ENCODE measurements at places on chromosomes 3 and 15. TPM values are rescaled to one million over a fixed set of nuclear protein-coding genes. Genes with fewer than 3 reads are reported as not detected.

GRCh38 chr3:103410231-103410630 is 975.4 kb downstream of the ZPLD1 start:
- no peak for DNase-seq
- H3K36me3 ChIP-seq = no peaks in the 10 kb centered on the region
- H3K4me3 ChIP-seq = no peak overlapping the region
- H3K4me1 ChIP-seq = no peaks in the 10 kb centered on the region

SEMA3F gene
- 5.1 TPM for total RNA-seq

- H3K27me3 ChIP-seq = no peaks in the 10 kb centered on the region
- DNase-seq = no peak
- no peak overlapping the region for H3K27ac ChIP-seq
- H3K4me1 ChIP-seq = no peaks in the 10 kb centered on the region
- no peak overlapping the region for H3K4me3 ChIP-seq
These were observed 131.7 kb upstream of the ZBED2 start for GRCh38 chr3:111726788-111727305.

- no peak overlapping the region for H3K4me3 ChIP-seq
- no peak for DNase-seq
- no peaks in the 10 kb centered on the region for H3K4me1 ChIP-seq
- no peak overlapping the region for H3K27ac ChIP-seq
- H3K27me3 ChIP-seq = no peaks in the 10 kb centered on the region
These were observed 186.3 kb upstream of the GPR149 start for GRCh38 chr3:154616298-154616697.

DNA sequence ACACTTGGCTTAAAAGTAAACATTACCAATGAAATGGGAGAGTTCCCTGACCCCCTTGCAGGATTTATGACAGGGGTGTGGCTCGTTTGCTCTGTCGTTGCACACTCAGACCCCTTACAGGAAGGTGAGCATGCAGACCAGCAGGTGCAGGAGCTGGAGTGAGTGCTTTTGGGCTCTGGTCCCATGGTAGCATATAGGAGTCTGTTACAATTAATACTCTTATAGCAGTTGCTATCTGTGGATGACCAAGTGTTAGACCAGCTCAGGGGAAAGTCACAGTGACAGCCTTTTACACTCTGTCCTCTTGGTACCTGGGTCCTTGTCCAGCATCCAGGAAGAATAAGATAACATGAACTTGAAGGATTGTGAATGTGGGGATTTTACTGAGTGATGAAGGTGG is 1177.5 kb downstream of the NSUN3 start:
- H3K27me3 ChIP-seq = no peaks in the 10 kb centered on the region
- no peaks in the 10 kb centered on the region for H3K4me1 ChIP-seq
- no peak overlapping the region for H3K27ac ChIP-seq
- H3K4me3 ChIP-seq = no peak overlapping the region
- DNase-seq = no peak

- no peaks in the 10 kb centered on the region for H3K27me3 ChIP-seq
- no peaks in the 10 kb centered on the region for H3K36me3 ChIP-seq
- H3K4me3 ChIP-seq = no peak overlapping the region
- no peak for DNase-seq
These were observed 7.1 kb downstream of the CCR4 start for GRCh38 chr3:32958509-32958908.

EOMES gene
- 0.32 TPM for total RNA-seq

- H3K4me3 ChIP-seq = no peak overlapping the region
- no peaks in the 10 kb centered on the region for H3K36me3 ChIP-seq
- H3K27ac ChIP-seq = no peak overlapping the region
- no peak for DNase-seq
- no peaks in the 10 kb centered on the region for H3K4me1 ChIP-seq
These were observed 246.9 kb upstream of the AGTR1 start for GRCh38 chr3:148450819-148451218.

SLC28A2 gene
- 7.6 TPM for total RNA-seq

SCN10A gene
- not detected for total RNA-seq

GRCh38 chr15:99090011-99090699 is 14.7 kb upstream of the SYNM start:
- H3K4me3 ChIP-seq = no peak overlapping the region
- H3K27me3 ChIP-seq = no peaks in the 10 kb centered on the region
- no peaks in the 10 kb centered on the region for H3K36me3 ChIP-seq
- no peak overlapping the region for H3K27ac ChIP-seq

All from transverse colon (tissue), 4 donors.